Naive thymus-derived CD8-positive, alpha-beta T cell (primary cell): ENCODE measurements at places on chromosomes 13 and 19. TPM values are rescaled to one million over a fixed set of nuclear protein-coding genes. Genes with fewer than 3 reads are reported as not detected.

- no peaks in the 10 kb centered on the region for H3K27me3 ChIP-seq
- H3K4me1 ChIP-seq = peaks cover 48% of the 10 kb centered on the region
- no peak for DNase-seq
- H3K27ac ChIP-seq = no peak overlapping the region
- H3K4me3 ChIP-seq = no peak overlapping the region
These were observed 27.9 kb downstream of the PAN3 start for GRCh38 chr13:28166257-28166656.

The PPP2R1A gene
- total RNA-seq = 184 TPM

The LPAR6 gene
- 14.7 TPM for total RNA-seq

- no peak for DNase-seq
- H3K4me3 ChIP-seq = no peak overlapping the region
- peaks cover 18% of the 10 kb centered on the region for H3K36me3 ChIP-seq
- H3K27ac ChIP-seq = no peak overlapping the region
- no peaks in the 10 kb centered on the region for H3K27me3 ChIP-seq
These were observed 26.0 kb upstream of the GARRE1 start for GRCh38 chr19:34228347-34228746.

The COX7A1 gene
- total RNA-seq = not detected

The MBD3L3 gene
- total RNA-seq = not detected

DNA sequence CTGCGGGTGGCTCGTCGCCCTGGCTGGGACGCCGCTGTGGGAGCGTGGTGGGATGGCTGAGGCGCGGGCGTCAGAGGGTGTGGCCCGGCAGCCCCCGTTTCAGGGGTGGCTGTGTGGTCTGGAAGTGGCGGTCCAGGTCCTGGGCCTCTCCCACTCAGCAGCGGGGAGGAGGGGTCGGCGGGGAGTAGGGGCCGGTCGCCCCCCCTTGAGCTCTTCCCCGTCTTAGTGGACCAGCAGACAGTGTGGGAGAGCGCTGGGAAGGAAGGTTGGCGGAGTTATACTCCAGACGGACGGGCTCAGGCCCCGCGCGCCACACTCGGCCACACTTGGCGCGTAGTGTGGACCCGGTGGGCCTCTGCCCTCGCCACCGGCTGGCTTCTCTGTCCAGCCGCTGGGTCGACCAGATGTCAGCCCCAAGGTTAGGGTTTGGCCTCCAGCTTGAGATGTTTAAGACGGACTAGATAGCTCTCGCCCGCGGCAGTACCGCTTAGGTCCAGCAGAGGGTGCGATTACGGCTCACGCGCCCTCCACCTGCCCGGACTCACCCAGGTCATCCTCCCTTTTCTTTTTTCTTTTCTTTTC lies 21.7 kb upstream of the ZNF429 start:
- DNase-seq = peak; percentile 56
- H3K27ac ChIP-seq = peak overlapping the region; percentile 33
- no peak overlapping the region for H3K4me3 ChIP-seq
- H3K36me3 ChIP-seq = peaks cover 8% of the 10 kb centered on the region
- no peaks in the 10 kb centered on the region for H3K4me1 ChIP-seq
- H3K27me3 ChIP-seq = no peaks in the 10 kb centered on the region

DNA sequence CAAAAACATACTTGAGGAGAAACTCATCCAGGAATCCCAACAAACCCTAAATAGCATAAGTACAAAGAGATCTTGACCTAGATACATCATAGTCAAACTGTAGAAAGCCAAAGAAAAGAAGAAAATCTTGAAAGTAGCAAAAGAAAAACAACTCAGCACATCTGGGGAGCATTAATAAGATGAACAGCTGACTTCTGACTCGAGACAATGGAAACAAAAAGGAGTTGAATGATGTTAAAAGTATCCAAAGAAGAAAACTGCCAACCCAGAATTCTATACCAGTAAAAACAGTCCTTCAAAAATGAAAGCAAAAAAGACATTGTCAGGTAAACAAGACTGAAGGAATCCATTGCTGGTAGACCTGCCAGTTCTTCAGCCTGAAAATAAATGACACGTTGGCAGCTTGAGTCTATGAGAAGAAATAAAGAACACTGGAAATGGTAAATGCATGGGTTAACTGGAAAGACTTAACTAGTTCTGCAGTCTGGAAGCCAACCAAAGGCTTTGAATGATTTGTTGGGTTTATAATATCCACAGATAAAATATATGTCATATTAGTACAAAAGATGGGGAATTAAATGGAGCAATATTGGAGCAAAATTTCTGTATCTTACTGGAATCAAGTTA lies 46.8 kb downstream of the TSSK6 start:
- no peak overlapping the region for H3K4me3 ChIP-seq
- no peak for DNase-seq
- peaks cover 45% of the 10 kb centered on the region for H3K4me1 ChIP-seq
- H3K27ac ChIP-seq = no peak overlapping the region

The SYT3 gene
- 2.7 TPM for total RNA-seq

The ZNF761 gene
- total RNA-seq = 17.9 TPM

The THSD1 gene
- 0.60 TPM for total RNA-seq

The TPTE2 gene
- total RNA-seq = 0.31 TPM

The B9D2 gene
- total RNA-seq = 15.0 TPM

DNA sequence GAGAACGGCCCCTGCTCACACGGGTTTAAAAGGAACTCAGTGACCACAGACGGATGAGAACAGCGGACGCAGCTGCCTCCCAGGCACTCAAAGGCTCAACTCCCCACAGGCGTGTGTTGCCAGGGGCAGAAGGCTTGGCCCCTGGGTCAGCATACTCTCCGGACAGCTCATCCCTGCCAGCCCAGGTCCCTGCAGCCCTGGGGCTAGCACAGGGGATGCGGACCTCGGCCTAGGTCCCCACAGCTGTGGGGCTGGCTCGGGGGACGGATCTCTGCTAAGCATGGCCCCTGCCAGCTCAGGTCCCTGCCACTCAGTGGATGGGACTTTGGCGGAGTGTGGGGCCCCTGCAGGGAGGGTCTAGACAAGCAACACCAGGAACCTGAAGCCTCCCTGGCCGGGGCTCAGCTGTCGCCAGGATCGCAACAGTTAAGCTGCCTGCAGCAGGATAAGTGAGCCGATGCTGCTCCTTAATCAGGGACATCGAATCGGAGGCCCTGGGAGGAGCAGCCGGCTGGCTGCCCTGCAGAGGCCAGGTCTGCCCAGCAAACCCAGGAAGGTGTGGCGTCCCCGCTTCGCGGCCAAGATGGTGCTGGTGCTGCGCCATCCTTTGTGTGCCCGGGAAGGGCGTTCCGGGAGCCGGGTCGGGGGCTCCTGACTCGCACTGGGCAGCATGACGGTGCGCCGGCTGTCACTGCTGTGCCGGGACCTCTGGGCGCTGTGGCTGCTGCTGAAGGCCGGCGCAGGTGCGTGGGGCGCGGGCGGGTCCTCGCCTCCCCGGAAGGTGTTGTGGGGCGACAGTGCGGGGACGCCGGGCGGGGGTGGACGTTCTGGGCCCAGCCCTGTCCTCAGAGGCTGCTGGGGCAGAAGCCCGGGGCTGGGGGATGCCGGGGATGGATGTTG lies 32.5 kb downstream of the MCF2L start:
- peaks cover 7% of the 10 kb centered on the region for H3K27me3 ChIP-seq
- no peak for DNase-seq
- peak overlapping the region; percentile 33 for H3K4me3 ChIP-seq
- H3K27ac ChIP-seq = no peak overlapping the region
- peaks cover 17% of the 10 kb centered on the region for H3K4me1 ChIP-seq
- H3K36me3 ChIP-seq = no peaks in the 10 kb centered on the region

The ALDH16A1 gene
- 44.3 TPM for total RNA-seq

The PINLYP gene
- total RNA-seq = 2.7 TPM

The KLHL1 gene
- not detected for total RNA-seq

The JOSD2 gene
- 25.6 TPM for total RNA-seq

GRCh38 chr13:26785838-26786630 lies 25.4 kb upstream of the GPR12 start:
- H3K36me3 ChIP-seq = no peaks in the 10 kb centered on the region
- no peaks in the 10 kb centered on the region for H3K27me3 ChIP-seq
- peak; percentile 28 for DNase-seq
- H3K27ac ChIP-seq = peak overlapping the region; percentile 86
- peaks cover 25% of the 10 kb centered on the region for H3K4me1 ChIP-seq

The CYP2A7 gene
- total RNA-seq = not detected

DNA sequence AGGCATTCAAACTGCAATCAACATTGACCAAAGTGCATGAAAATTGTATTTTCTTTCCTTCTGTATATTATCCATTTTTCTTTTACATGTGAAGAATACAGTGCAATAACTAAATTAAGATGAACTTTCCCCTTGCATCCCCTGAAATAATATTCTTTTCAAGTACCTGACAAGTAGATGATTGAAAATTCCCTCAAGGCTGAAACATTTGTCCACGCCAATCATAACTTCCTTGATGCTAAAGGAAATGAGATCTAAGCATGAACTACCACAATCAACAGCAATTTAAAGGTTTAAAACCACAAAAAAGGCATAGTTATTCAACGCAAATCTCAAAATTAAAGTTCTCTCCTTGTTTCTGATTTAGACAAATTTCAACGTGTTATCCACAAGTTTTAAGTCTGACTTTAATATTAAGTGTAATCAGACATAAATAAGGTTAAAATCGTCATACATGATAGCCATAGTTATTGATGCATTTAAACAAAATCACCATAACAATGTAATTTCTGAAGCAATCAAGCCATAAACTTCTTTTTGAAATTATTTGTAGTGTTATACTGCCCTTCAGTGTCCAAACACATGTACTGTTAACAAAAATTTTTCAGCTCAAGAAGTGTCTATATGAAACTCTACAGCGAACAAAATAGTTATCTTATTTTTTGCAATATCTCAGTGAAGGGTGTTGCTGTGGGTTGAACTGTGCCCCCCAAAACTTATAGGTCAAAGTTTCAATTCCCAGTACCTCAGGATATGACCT lies 169.5 kb downstream of the DCLK1 start:
- H3K27ac ChIP-seq = no peak overlapping the region
- no peaks in the 10 kb centered on the region for H3K4me1 ChIP-seq
- H3K27me3 ChIP-seq = peaks cover 1% of the 10 kb centered on the region
- no peaks in the 10 kb centered on the region for H3K36me3 ChIP-seq
- DNase-seq = no peak

DNA sequence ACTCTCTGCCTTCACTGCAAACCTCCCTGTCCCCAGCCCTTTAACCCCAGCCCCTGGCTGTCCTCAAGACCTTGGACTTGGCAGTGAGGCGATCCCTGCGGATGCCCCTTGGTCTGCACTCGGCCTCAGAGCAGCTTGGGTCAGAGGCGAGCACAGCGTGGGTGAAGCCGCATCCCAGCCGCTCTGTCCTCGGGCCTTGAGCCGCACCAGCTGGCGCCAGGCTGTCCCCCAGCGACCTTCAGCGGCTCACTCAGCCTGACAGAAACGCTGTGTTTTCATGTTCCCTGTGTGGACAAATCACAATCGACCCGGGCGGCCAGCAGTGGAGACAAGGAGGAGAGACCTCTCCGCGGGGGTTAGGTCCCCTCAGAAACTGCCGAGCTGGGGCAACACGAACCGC lies 52.0 kb downstream of the GNG7 start:
- peak; percentile 53 for DNase-seq
- H3K4me3 ChIP-seq = no peak overlapping the region
- H3K27ac ChIP-seq = no peak overlapping the region
- no peaks in the 10 kb centered on the region for H3K4me1 ChIP-seq
- H3K36me3 ChIP-seq = no peaks in the 10 kb centered on the region
- H3K27me3 ChIP-seq = no peaks in the 10 kb centered on the region

The IRGC gene
- total RNA-seq = not detected

GRCh38 chr13:53180684-53181083 lies 152.1 kb downstream of the OLFM4 start:
- no peak overlapping the region for H3K27ac ChIP-seq
- no peaks in the 10 kb centered on the region for H3K4me1 ChIP-seq
- no peaks in the 10 kb centered on the region for H3K36me3 ChIP-seq
- no peaks in the 10 kb centered on the region for H3K27me3 ChIP-seq
- no peak for DNase-seq

GRCh38 chr13:102917019-102917418 lies 71.2 kb downstream of the ERCC5 start:
- no peaks in the 10 kb centered on the region for H3K4me1 ChIP-seq
- no peak overlapping the region for H3K27ac ChIP-seq
- peaks cover 23% of the 10 kb centered on the region for H3K27me3 ChIP-seq
- no peaks in the 10 kb centered on the region for H3K36me3 ChIP-seq
- H3K4me3 ChIP-seq = no peak overlapping the region

The GRWD1 gene
- total RNA-seq = 41.2 TPM

The ZNF723 gene
- total RNA-seq = not detected

GRCh38 chr19:38718747-38719543 lies 25.3 kb downstream of the CAPN12 start:
- no peak overlapping the region for H3K27ac ChIP-seq
- H3K4me3 ChIP-seq = no peak overlapping the region
- no peaks in the 10 kb centered on the region for H3K4me1 ChIP-seq
- H3K27me3 ChIP-seq = no peaks in the 10 kb centered on the region

The STRN4 gene
- total RNA-seq = 81.9 TPM

The REEP6 gene
- total RNA-seq = 4.8 TPM

GRCh38 chr13:31755211-31755610 lies 15.9 kb downstream of the RXFP2 start:
- H3K27me3 ChIP-seq = peaks cover 8% of the 10 kb centered on the region
- no peaks in the 10 kb centered on the region for H3K36me3 ChIP-seq
- DNase-seq = no peak
- no peak overlapping the region for H3K4me3 ChIP-seq

The ZNF490 gene
- total RNA-seq = 15.4 TPM

- no peak for DNase-seq
- H3K36me3 ChIP-seq = peaks cover 12% of the 10 kb centered on the region
- H3K4me1 ChIP-seq = peaks cover 33% of the 10 kb centered on the region
- no peak overlapping the region for H3K4me3 ChIP-seq
These were observed 829 bp downstream of the KCNC3 start for GRCh38 chr19:50328224-50328872.

DNA sequence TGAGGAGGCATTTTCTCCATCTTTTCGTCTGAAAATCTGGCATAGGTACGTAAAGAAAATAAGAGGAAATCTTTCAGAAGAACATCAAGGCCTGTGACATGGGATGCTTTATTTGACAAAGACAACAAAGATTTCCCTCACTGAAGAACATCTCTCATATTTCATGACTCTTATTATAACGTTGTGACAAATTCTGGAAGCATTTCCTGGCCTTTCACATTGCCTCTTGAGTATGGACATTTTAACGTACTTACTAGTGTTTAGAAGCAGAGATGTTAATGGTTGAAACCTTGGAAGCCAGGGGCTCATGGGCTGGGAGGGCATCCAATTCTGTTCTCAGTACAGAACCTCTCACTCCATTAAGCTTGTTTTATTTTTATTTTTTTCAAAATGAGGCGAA lies 210.8 kb downstream of the DCT start:
- no peak overlapping the region for H3K4me3 ChIP-seq
- peaks cover 9% of the 10 kb centered on the region for H3K4me1 ChIP-seq
- no peak for DNase-seq
- H3K27ac ChIP-seq = no peak overlapping the region
- no peaks in the 10 kb centered on the region for H3K36me3 ChIP-seq
